ENCODE measurements at places on chromosomes 7 and 10. TPM values are rescaled to one million over a fixed set of nuclear protein-coding genes. Genes with fewer than 3 reads are reported as not detected.

Gene GPER1
- total RNA-seq, result 0.30 TPM

Gene SPDYE16
- total RNA-seq, result 0.08 TPM

Gene RET
- total RNA-seq, result not detected

Gene VWA2
- total RNA-seq, result not detected

Gene MRM2
- total RNA-seq, result 48.8 TPM

Gene PDE6C
- not detected for total RNA-seq

Gene OR6B1
- total RNA-seq, result not detected

Gene SPDYE8
- not detected for total RNA-seq

Gene PVRIG
- not detected for total RNA-seq

Gene PRLHR
- not detected for total RNA-seq

Gene SPDYE1
- total RNA-seq, result not detected

Gene COL13A1
- total RNA-seq, result 59.4 TPM

Gene PON3
- total RNA-seq, result not detected

Gene KIAA1549
- 3.6 TPM for total RNA-seq

Gene LBX1
- not detected for total RNA-seq

Gene CCDC3
- total RNA-seq, result 0.50 TPM

Gene C10orf105
- total RNA-seq, result not detected

Gene OR2A42
- not detected for total RNA-seq

Gene RAB18
- 22.9 TPM for total RNA-seq

Gene GPR15LG
- not detected for total RNA-seq

Gene ZNF735
- not detected for total RNA-seq

Gene TAC1
- total RNA-seq, result 2.7 TPM

Gene CFAP43
- total RNA-seq, result 0.37 TPM

Data from A375 (cell line).